ENCODE measurements at places on chromosomes 7 and 10.

DNA sequence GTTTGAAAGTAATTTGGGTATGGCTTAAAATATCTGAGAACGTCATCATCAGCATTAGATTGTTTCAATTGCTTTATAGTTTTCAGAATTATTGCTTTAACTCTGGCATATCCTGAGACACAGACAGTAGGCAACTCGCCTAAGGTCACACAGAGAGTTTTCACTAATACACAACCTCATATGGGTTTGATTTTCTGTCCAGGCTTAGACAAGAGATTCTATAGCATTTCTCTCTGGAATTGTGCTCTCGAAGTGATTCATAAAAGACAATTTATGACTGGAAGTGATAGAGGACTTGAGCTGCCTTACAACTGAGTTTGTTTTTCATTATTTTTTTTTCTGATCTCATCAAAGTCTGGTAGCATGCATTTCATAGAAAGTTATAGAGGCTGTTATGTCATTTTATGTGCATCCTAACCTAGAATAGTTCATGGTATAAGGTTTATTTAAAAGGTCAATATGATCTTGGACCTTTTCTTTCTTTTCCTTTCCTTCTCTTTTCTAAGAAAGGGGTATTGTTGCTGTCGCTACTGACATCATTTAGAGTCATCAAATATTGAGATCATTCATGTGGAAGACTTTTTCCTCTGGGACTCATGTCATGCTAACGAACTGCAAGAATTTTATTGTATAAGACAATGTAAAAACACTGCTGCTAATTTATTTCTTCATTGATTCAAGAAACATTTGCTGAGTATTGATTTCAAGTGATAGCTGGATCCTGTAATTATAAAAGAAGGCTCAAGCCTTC is 278.2 kb downstream of the PLXDC2 start:
- no peak for DNase-seq

GRCh38 chr7:51452694-51453093 is 136.1 kb upstream of the COBL start:
- no peak for DNase-seq

DNA sequence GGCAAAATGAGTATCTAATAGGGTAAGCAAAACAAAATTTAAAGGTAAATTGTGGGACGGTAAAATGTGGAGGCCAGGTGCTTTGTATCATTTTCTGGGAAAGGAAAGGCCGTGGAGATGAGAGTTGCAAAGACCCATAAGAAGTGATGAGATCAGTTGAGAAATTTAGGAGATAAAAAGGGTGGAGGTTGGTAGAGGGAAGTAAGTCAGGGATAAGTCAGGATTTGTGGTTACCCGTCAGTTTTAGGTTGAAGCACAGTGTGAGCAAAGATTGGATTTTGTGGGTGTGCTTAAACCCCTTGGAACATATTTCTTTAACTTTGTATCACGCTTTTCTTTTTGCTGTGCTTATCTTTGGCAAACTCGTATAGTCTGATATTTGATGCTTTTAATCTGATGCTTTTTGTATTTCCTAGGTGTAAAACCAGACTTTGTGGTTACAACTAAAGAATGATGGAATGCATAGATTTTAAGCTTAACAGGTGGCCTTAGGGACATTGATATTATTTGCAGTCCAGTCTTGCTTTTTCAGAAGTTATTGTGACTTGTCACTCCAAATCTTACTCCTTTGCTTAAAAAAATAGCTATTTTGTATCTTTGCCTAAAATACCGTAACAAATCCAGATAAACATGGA is 1.2 kb downstream of the BTRC start:
- peak; percentile 15 for DNase-seq

DNA sequence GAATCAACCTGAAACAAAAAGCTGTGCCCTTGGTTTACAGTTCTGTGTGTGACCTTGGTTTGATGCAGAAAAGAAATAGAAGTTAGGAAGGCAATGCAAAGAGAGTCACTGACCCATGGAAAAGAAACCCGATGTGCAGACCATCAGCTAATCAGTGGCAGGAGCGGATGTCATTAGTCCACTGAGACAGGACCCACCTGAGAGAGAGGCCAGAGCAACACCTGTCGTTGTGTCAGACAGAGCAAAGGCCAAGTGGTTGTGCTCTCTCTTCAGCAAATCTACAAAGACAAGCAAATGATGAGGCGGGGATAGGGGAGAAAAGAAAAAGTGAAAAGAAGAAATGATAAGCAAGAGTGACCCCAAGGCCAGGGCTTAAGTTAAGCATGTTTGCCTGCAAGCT is 8.7 kb downstream of the GAD2 start:
- DNase-seq: no peak

DNA sequence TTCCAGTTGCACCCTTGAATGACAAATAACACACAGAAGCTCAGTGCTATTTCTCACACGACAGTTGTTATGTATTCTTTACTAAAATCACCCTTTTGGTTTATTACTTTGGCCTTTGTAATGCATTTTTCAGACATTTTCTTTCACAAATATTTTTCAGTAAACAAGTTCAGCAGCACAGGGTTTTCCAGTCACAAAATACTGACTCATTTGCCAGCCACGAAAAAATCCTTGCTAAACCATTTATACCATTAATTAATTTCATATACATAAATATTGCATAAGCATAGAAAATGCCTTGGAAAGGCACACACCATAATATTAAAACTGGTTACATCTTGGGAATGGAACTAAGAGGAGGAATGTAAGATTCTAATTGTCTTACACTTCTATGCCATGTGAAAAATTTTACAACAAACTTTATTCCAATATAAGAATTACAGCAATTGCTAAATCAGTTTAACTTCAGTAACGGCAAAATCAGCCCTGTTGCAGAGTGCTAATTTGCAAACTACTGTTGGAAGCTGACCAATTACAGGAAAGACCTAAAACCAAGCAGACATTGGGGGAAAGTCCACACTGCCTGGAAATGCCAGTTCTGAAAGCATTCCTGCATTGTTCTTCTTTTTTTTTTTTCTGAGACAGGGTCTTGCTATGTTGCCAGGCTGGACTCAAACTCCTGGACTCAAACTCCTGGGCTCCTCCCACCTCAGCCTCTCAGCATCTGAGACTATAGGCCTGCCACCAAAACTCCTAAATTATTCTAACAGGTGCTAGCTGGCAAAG is 31.6 kb upstream of the PBLD start:
- no peak for DNase-seq

DNA sequence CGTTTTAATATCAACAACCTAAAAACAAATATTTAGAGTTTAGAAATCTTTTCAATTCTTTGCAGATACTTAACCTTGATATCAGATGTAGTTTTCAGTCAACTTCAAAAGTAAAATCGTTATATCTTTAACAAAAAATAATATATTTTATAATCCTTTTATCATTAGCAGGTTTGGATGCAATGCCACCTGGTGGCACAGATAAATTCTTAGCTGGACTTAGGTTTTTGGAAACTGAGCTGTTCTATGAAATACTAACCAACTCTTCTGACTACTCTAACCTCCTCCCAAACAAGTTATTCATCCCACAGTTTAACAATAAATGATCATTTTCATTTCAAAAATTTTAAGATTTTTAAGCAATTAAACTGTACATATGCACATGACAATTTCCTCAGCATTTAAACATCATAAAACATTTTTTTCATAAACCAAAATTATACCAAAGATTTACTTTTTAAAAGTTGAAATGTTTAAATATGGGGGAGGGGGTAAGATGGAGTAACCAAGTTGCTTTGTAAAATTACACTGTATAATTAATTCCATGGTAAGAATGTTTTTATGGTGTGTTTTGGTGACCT is 56.9 kb downstream of the HIBADH start:
- DNase-seq: peak; percentile 3

GRCh38 chr10:103546401-103546800 is 52.9 kb downstream of the NEURL1 start:
- DNase-seq: no peak

DNA sequence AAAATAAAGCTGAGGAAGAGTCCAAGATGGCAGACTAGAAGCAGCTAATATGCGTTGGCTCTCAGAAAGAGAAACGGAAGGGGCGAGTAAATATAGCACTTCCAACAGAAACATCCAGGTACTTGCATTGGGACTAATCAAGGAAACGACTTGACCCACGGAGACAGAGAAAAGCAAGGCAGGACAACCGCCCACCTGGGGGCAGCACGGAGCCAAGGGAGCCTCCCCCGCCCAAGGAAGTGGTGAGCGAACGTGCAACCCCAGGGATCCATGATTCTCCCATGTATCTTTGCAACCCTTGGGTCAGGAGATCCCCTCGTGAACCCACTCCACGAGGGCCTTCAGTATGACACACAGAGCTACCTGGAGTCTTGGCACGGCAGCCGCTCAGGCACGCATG is 45.4 kb upstream of the GRM3 start:
- DNase-seq: no peak

GRCh38 chr7:99013266-99014112 is 130.4 kb downstream of the SMURF1 start:
- DNase-seq: no peak
